ENCODE measurements at places on chromosomes 2 and 18. TPM values are rescaled to one million over a fixed set of nuclear protein-coding genes. Genes with fewer than 3 reads are reported as not detected.

BMP10 gene
- not detected for total RNA-seq

CHCHD5 gene
- 23.8 TPM for total RNA-seq

REG1B gene
- total RNA-seq, result not detected

ASAP2 gene
- 44.6 TPM for total RNA-seq

TLX2 gene
- total RNA-seq, result not detected

EVX2 gene
- not detected for total RNA-seq

GALNT13 gene
- not detected for total RNA-seq

TMEM37 gene
- total RNA-seq, result 37.2 TPM

MOCOS gene
- 0.96 TPM for total RNA-seq

METTL8 gene
- total RNA-seq, result 10.6 TPM

RNF144A gene
- 12.2 TPM for total RNA-seq

DTNA gene
- 86.0 TPM for total RNA-seq

CD226 gene
- total RNA-seq, result 0.98 TPM

RAPGEF4 gene
- 19.6 TPM for total RNA-seq

TOGARAM2 gene
- 0.29 TPM for total RNA-seq

BZW1 gene
- total RNA-seq, result 136 TPM

USP40 gene
- total RNA-seq, result 97.7 TPM

SH2D6 gene
- 5.5 TPM for total RNA-seq

CNTNAP5 gene
- total RNA-seq, result not detected

PRSS56 gene
- total RNA-seq, result not detected

EMX1 gene
- total RNA-seq, result not detected

HRH4 gene
- not detected for total RNA-seq

CRYGC gene
- not detected for total RNA-seq

CDH20 gene
- total RNA-seq, result 0.39 TPM

CRYBA2 gene
- not detected for total RNA-seq

PSMA8 gene
- not detected for total RNA-seq

ME2 gene
- total RNA-seq, result 44.7 TPM

ANKAR gene
- total RNA-seq, result 25.0 TPM

TYMS gene
- total RNA-seq, result 1.8 TPM

REG3A gene
- total RNA-seq, result not detected

CYP27C1 gene
- total RNA-seq, result not detected

ACMSD gene
- total RNA-seq, result not detected

AQP4 gene
- 18.9 TPM for total RNA-seq

ARHGEF33 gene
- total RNA-seq, result 1.3 TPM

CASP10 gene
- total RNA-seq, result 21.6 TPM

DYNAP gene
- total RNA-seq, result not detected

TRIM54 gene
- total RNA-seq, result not detected

MRPS9 gene
- 20.1 TPM for total RNA-seq

REG3G gene
- not detected for total RNA-seq

MYOM1 gene
- 3.1 TPM for total RNA-seq

HTR2B gene
- total RNA-seq, result 16.8 TPM

SEC11C gene
- 94.1 TPM for total RNA-seq

IL36RN gene
- total RNA-seq, result not detected

ATP6V1B1 gene
- total RNA-seq, result not detected

MALT1 gene
- total RNA-seq, result 42.1 TPM

POTEI gene
- not detected for total RNA-seq

SUMO1 gene
- total RNA-seq, result 121 TPM

DSG2 gene
- 66.0 TPM for total RNA-seq

FARSB gene
- 12.9 TPM for total RNA-seq

ZNF514 gene
- total RNA-seq, result 26.2 TPM

NXPH2 gene
- total RNA-seq, result not detected

GKN1 gene
- total RNA-seq, result not detected

MATN3 gene
- 0.33 TPM for total RNA-seq

ACTG2 gene
- total RNA-seq, result 1.5 TPM

GPAT2 gene
- total RNA-seq, result 7.5 TPM

PLGLB2 gene
- total RNA-seq, result 8.9 TPM

CTAGE1 gene
- total RNA-seq, result not detected

ATOH8 gene
- 98.4 TPM for total RNA-seq

ICOS gene
- not detected for total RNA-seq

SERPINB2 gene
- total RNA-seq, result not detected

Data from thyroid gland (tissue), 4 donors.